RPMI8226 (cell line): ENCODE measurements at places on chromosomes 4 and X.

DNA sequence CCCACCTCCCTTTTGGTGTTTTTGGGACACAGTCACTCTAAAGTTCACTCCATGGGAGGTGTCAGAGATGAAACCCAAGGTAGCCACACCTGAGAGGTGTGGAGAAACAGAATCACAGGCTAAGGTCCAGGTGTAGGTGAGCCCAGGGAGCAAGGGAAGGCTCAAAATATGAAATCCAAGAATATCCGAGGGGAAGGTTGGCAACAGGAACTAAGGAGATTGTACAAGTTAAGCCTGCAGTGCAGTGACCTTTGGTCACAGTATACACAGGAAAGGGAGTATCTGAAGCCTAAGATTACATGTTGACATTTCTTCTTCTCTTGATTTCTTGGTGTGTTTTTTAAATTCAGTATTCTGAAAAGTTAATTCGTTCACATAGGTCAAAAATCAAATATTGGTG, 46.5 kb downstream of the PHF8 start:
- no peak for DNase-seq

- DNase-seq: no peak
Measured at GRCh38 chr4:6967846-6968340, 58.3 kb downstream of the TBC1D14 start.

DNA sequence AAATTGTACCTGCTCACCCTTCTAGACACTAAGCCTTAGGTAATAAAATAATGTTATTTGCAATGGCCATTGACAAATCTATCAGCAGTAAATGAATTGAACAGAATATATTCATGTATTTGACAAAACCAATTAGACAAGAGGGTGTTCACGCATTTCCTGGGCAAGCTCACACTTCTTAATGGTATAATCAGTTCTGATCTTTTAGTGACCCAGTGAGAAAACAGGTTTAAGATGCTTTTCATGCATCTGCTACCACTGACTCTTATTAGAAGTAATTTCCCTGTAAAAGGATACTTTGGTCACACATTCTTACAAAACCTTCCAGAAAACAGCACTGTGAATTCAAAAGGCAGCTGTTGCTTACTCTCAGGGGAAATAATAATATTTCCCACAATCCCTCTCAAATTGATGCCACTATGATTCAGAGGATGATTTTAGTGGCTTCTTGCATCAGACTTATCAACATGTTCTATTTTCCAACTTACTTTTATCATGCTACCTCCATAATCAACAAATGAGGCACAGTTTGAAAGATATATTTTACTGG, 313.9 kb upstream of the NWD2 start:
- DNase-seq: no peak

DNA sequence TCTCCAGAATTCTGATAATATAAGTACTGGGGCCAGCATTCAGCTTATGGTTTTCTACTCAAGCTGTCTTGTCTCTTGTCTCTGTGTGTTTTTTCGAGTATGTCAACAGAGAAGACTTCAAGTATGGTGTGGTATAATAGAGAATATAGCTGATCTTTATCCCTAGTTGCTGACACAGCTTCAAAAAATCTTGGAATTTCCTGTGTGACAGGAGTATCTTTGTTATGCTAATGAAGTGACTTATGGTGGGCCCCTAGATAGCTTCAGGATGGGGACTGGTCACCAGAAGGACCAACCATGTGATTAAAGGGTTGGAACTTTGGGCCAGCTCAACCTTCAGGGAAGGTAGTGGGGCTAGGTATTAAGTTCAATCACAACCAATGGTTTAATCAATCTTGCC, 2.9 kb downstream of the GPRASP3 start:
- no peak for DNase-seq

GRCh38 chrX:39497702-39498265, 600.0 kb downstream of the BCOR start:
- DNase-seq: peak; percentile 61

- DNase-seq: no peak
Measured at GRCh38 chrX:43218198-43218597, 437.9 kb upstream of the MAOA start.

- DNase-seq: no peak
Measured at GRCh38 chr4:86564795-86565194, 29.3 kb upstream of the PTPN13 start.

DNA sequence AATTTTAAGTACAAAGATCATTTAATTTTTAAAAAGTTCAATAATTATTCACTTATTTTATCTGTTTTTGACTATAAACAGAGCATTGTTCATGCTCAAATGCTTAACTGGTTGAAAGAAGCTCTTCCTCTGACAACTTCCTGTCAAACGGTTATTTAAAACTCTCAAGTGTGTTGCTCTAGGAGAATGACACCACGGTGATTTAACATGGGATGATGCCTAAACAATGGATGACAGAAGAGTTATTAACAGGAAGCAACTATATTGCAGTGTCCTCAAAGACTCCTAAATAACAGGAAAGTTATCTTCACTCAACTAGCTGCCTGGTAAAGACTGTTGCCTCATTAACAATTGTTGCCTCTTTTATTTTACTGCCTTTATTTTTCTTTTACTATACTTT, 509.6 kb downstream of the PACRGL start:
- DNase-seq: no peak

DNA sequence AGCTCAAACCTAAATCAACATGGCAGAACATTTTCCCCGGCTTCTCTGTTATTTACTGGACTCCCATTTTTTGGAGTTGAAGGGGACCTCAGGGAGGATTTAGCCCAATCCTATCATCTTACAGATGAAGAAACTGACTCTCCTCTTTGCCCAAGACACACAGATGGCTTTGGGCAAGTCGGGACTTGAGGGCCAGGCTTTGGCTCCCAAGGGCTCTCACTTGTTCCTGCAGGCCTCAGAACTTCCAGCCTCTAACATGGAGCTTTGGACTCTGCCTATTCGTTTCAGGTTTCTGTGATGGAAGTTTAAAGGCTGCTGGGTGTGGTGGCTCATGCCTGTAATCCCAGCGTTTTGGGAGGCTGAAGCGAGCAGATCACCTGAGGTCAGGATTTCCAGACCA, 59.5 kb downstream of the RHOH start:
- no peak for DNase-seq

DNA sequence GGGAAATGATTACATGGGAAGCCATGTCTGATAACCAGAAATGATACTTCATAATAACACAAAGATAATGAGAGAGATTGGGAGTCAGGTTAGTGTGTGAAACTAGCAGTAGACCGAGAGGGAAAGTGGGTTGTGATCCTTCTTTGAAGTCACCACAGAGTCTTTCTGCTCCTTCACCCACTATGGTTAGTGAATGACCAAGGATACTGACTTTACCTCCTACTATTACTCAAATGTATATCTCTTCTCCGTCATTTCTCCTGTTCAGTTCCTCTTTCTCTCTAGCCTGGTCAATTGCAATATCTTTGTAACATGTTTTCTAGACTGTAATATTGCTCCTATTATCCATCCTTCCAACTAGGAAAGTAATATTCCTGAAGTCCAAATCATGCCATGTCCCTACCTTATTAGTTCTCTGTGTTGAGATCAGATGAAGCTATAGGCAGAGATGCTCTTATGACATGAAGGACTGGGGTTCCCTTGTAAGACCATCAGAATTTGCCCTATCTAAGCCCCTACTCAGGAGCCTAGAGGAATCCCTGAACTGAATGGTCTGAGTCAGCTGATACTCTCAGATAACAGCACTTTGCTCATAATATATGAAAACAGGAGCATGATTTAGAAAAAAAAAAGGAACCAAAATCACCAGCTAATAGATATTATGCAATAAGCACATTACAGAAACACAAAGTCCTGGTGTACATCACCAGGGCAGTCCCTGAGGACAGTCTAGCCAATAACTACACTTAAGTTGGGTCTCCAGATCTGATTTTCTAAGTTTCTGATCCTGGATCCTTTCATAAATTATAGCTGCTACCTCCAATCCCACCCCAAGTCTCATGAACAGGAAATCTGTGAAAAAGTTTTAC, 81.2 kb downstream of the SHROOM3 start:
- no peak for DNase-seq

DNA sequence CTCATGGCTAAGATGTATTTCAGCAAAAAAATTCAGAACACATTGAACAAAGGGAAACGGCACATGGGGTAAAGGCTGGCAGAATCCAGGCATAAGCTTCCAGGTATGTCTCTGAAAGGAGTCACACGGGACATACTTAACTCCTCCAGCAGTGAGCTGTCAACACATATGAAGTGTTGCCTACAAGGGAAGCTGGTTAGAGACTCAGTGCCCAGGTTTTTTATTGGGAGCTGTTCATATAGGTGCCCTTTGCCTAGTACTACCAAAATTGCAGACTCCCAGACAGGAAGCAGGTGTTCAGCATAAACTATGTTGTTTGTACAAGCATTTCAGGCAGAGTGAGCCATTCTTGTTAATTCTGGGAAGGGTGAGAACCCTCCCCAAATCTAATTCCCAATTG, 77.4 kb upstream of the PUDP start:
- no peak for DNase-seq

- peak; percentile 18 for DNase-seq
Measured at GRCh38 chr4:133320576-133321170, 171.6 kb downstream of the PCDH10 start.

DNA sequence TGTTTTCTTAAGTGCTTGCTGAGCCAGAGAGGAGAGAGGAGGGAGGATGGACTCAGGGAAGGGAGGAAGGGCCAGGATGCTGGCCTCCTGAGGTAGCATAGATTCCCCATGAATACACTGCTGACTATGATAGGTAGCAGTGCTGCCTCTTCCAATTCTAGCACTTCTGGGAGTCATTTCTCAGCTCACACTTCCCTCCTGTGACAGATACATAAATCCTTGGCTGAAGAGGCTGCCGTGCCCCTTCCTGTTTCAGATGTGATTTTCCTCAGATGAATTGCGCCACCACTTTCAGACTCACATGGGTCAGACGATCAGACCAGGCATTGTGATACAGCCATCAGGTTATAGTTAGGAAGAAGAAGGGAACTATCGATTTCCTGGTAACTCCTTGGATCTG, 22.4 kb downstream of the TSC22D3 start:
- DNase-seq: no peak

- no peak for DNase-seq
Measured at GRCh38 chrX:132443196-132444135, 45.4 kb downstream of the MBNL3 start.

GRCh38 chr4:5164221-5164912, 113.1 kb downstream of the STK32B start:
- no peak for DNase-seq

DNA sequence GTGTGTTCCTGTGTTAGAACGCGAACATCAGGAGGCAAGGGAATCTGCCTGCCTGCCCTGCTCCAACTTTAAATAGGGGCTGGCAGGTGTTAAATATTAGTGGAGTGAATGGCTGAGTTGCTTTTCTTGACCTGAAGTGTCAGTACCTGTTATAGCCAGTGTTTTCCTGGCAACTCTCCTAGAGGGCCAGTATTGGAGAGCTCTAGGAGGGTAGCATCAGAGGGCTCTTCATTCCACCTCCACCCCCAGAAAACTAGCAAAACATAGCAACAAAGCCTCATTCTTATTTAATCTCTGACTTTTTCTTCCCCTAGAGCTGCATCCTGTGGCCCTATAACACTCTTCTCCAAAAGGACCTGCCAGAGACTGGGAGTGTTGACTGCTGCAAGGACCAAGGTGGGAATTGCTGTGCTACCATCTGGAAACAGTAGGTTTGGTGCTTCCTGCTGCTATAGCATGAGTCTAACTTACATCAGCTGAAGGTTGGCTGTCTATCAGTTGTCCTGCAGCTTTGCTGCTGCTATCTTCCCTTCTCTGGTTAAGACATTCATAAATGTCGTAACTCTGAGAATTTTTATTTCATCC, 33.5 kb downstream of the SGMS2 start:
- no peak for DNase-seq

- peak; percentile 92 for DNase-seq
Measured at GRCh38 chrX:11363069-11363594, 69.9 kb downstream of the AMELX start.

GRCh38 chr4:112253382-112254000, 21.9 kb downstream of the AP1AR start:
- DNase-seq: no peak

- DNase-seq: no peak
Measured at GRCh38 chr4:165288226-165288625, 39.2 kb upstream of the MSMO1 start.
